ENCODE measurements at places on chromosomes 6 and 20. TPM values are rescaled to one million over a fixed set of nuclear protein-coding genes. Genes with fewer than 3 reads are reported as not detected.

DNA sequence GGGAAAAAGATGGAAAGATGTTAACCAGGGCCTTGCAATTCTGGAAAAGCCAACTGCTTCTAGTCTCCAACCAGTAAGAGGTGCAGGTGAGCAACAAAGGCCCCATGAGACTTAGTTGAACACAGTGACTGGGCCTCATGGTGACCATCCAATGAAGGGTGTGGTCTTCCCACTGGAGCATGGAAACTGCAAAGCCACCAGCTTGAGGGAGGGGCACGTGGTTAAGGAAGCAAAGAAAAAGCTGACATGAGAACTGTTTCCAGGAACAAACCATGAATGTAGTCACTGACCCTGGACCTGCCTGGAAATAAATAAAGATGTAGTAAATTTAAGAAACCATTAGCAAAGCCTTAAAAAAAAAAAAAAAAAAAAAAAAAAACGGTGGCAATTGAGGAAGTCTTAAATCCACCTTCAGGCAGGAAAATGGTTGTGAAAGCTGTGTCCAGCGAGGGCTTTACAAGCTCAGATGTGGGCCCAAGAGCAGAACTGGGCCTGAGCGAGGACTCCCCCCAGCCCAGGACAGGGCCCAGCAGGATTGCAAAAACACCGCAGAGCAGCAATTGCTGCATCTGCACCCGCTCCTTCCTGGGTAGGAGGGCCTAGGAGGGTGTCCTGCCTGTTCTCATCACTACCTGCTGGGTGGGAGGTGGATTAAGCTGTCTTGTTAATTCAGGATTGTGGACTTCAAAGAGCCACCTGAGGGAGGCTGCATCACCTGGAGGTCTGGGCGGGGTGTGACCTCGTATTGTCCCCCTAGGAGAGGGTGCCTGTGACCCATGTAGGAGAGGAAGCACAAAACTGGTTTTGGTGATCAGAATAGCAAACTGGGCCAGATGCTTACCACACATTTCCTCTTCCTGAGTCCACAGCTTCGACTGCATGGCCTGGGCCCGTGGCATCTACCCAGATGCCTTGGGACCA, 10.3 kb downstream of the GFRA4 start:
- DNase-seq, result no peak

DNA sequence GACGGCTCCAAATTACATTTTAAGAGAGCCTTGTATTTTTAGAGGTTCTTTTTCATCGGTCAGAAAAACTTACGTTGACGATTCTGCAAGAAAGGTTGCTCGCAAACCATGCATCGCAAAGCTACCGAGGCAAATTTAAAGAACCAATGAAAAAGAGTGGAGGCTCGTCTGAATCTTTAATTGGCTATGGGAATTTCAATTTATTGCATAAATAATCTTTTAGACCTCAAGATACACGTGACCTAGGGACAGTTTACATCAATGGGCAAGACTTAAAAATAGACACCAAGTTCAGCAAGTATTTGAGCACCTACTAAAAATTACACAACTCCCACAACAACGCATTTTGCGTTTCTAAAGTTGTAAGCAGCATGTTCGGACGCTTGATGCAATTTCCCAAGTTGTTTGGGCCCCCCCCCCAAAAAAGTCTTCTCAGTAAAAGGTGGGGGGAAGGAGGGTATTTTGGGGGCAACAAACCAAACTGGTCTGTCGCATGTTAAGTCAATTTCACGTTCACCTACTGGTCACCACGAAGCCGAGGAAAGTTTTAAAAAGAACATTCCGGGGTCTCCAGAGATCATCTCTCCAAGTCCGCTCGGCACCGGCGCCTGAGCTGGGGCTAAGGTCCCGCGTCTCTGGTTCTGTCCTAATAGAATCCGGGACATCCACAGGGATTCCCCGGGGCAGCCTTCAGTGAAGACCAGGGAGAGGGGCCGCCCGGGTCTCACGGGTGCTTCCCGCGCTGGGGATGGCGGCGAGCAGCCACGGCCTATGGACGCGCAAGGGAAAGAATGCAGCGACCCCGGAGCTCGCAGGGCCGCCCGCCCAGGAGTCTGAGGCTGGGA, 851 bp downstream of the SNX5 start:
- no peak for DNase-seq

DNA sequence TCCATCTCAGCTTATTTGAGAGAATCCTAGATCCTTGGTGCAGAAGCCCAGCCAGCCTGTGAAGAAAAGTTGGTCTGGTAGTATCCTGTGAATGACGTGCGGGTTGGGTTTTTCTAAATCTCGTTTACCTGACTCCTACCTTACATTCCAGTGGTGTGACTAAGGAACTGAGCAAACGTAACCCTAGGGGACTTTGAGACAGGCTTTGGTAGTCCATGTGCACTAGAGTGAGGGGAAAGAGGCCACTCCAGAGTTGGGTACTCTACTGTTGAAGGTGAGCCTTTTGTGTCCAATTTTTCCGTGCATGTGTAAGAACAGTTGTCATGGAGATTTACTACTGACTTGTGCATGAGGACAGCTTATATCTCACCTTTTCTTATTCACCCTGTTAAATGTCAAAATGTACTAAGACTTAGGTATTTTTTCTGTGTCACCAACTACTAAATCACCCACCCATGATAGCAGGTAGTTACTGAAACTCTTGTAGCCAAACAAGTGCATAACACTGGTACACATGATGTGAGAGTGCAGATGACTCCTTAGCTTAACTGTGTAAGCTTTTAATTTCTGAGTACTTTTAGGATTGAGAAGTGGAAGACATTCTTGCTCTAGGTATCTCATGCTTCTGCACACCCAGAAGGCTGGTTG, 26.3 kb upstream of the PLCG1 start:
- peak; percentile 90 for DNase-seq

DNA sequence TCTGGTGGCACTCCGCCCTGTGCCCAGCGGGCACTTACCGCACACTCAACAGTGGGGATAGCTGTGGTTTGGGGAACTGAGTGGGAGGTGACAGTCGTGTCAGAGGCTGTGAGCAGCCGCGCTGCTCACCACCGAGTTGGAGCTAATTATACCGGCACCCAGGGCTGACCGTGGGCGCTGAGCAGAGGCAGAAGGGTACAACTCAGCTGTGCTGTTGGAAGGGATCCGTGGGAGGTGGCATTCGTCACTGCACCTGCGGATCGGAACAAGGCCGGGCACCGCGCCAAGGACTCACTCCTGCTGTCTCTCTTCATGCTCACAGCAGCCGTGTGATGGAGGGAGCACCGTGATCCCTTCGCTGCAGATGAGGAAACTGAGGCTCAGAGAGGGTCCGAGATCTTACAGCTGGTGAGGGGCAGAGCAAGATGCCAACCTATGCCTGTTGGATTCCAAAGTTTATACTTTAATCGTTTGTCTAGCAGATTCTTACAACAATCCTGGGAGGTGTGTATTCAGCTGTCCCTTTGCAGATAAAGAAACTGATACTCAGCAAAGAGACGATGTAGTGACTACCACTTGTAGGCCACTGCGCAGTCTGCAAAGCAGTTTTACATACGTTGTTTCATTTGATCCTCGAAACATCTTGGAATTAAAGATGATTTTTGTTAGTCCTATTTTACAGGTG, 713 bp upstream of the ELMO2 start:
- DNase-seq, result no peak

DNA sequence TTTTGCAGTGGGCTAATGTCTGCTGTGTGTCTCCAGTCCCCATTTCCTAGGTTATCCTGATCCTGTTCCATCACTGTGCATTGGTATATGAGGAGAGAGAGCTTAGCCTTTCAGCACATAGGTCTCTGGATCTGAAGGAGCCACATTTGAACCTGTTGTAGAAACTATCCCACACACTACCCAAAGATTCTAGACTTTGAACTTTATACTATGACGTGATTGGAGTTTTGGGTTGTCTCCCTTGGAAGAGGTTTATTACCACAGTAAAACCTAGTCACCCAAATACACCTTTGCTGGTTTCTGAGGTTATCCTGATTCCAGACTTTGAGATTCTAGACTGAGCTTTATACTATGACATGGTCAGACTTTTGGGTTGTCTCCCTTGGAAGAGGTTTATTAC, 8.0 kb upstream of the OSTM1 start:
- DNase-seq, result no peak

DNA sequence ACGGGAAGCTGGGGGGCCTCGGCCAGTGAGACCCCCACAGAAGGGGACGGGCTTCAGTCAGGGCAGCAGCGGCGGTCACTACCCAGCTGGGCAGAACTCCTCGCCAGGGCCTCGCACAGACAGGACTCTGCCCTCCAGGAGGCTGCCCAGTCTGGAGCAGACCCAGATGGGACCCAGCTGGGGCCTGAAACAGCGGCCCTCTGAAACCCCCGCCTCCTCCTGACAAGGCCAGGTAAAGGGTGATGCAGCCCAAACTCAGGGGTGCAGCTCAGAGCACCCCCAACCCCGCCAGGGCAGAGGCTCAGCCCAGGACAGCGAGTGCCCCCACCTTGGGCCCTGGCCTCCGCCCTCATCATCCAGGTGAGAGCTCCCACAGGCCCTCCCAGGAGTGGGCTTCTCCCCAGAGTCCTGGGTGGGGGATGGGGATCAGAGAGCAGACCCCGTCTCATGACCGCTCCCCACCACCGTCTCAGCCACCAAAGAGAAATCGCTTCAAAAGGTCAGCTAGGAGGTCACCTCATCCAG, 2.2 kb downstream of the EEF1A2 start:
- DNase-seq, result no peak

DNA sequence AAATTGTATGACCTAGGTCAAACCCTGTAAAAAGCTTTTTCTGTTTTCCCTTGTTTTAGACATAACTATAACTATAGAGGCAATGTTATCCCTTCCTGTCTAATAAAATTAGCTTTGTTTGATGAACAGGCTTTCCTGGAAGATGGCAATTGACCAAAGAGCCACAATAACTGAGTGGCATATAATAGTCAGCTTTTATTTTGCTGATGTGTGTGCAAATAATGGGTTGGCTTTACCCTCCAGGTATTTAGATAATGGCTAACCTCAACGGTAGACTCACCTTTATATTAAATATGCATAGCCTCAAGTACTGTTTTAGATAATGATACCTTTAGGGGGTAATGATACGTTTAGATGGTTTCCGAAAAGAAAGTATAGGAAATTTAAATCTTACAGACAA, 15.0 kb downstream of the TBXT start:
- no peak for DNase-seq

DNA sequence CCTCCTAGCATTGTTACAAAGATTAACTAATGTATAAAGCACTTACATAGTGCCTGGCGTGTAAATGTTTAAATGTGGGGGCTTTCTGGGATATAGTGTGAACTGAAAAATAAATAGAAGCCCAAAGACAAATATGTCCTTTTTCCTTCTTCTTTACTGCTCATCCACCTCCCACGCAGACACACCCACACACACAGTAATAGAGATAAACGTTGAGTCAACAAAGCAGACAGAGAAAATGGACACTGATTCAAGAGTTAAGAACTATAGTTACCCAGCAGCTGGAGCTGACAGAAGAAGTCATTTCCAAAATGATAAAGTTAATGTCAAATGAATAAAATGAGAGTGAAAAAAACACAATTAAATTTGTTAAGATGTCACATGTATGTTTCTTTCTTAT, 68.3 kb downstream of the FHL5 start:
- DNase-seq, result no peak

GRCh38 chr6:116365743-116366142, 5.0 kb upstream of the DSE start:
- no peak for DNase-seq

GRCh38 chr6:17439243-17439993, 46.0 kb downstream of the CAP2 start:
- no peak for DNase-seq

- no peak for DNase-seq
These were observed 43.9 kb upstream of the CD93 start for GRCh38 chr20:23129891-23130621.

MYB gene
- total RNA-seq, result 2.7 TPM

MRAP2 gene
- 1.8 TPM for total RNA-seq

SLPI gene
- total RNA-seq, result 3.0 TPM
